ENCODE measurements at places on chromosomes 7 and 10.

GRCh38 chr7:81447351-81447952 lies 322.4 kb downstream of the HGF start:
- no peak for DNase-seq

- no peak for DNase-seq
These were observed 1060.5 kb downstream of the XPNPEP1 start for GRCh38 chr10:108862676-108863350.

DNA sequence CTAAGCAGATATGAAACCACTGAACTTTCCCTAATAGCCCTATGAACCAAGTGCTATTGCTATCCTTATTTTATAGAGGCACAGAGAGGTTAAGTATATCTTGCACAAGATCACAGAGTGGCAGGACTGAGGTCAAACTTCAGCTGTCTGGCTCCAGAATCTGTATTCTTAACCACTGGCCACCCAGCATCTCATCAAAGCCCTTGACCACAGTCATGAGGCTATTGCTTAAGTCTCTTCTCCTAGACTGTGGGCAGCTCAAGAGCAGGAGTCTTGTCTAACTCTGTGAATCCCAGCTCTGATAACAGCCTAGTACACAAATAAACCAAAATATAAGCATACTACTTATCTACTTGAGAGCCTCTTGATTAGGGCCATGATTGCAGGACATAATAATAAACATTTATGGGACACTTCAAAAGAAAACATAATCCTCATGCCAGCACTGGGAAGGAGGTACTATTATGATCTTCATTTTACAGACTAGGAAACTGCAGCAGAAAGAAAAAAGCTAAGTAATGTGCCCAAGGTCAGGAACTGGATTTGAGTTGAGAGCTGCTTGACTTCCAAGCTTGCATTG lies 22.4 kb upstream of the SMC3 start:
- no peak for DNase-seq

- DNase-seq, result no peak
These were observed 11.7 kb downstream of the SEMA3C start for GRCh38 chr7:80907141-80907601.

GRCh38 chr7:45088821-45089340 lies at the start of gene NACAD:
TSS of gene NACAD (minus strand) at chr7:45088969. CDS start at chr7:45088894, 75 bp downstream.
- DNase-seq, result no peak

DNA sequence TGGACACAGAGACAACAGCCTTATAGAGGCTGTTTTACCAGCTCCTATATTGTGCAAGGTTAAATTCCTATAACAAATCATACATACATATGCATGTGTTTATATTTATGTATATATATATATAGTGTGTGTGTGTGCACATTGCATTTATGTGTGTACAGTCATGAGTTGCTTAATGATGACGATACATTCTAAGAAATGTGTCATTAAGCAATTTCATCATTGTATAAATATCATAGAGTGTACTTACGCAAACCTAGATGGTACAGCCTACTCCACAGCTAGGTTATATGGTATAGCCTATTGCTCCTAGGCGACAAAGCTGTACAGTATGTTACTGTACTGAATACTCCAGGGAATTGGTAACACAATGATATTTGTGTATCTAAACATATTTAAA lies 30.1 kb upstream of the TNKS2 start:
- no peak for DNase-seq
